NCI-H510A (cell line): ENCODE measurements at places on chromosomes 3 and 15.
A peak's percentile ranks its signal among the peaks of the same experiment; 100 is the strongest.

GRCh38 chr3:164007765-164008164 is 1070.5 kb downstream of the SI start:
- DNase-seq: no peak

- DNase-seq: no peak
These were observed 32.1 kb downstream of the CLDN18 start for GRCh38 chr3:138042043-138042442.

DNA sequence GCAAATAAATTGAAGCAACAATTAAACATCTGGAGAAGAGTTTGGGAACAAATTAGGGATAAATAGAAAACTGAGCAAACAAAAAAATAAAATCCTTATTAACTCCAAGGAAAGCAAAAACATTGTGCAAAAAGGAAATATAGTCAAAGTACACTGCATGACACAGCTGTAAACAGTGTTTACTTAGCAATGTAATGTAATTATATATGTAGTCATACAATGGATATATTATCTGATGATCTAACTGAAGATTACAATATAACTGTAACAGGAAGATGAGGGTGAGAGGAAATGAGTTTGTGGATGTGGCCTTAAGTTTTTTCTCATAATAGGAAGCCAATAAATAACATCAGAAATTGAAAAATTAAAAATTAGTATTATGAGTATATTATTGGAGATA is 42.5 kb downstream of the SCN10A start:
- DNase-seq: no peak

- DNase-seq: no peak
These were observed 21.3 kb upstream of the XYLB start for GRCh38 chr3:38325256-38325655.

GRCh38 chr15:73075160-73075859 is 23.0 kb downstream of the NEO1 start:
- no peak for DNase-seq

GRCh38 chr3:190666821-190667220 is 152.9 kb downstream of the IL1RAP start:
- DNase-seq: no peak

GRCh38 chr3:35864871-35865270 is 225.5 kb downstream of the ARPP21 start:
- DNase-seq: no peak

- no peak for DNase-seq
These were observed 384.1 kb downstream of the CADM2 start for GRCh38 chr3:85342915-85343314.

GRCh38 chr3:42702066-42702951 is at the start of gene HHATL:
HHATL (minus strand) TSS chr3:42702798; CDS start chr3:42700826, 1,972 bp downstream.
- DNase-seq: peak; percentile 80

DNA sequence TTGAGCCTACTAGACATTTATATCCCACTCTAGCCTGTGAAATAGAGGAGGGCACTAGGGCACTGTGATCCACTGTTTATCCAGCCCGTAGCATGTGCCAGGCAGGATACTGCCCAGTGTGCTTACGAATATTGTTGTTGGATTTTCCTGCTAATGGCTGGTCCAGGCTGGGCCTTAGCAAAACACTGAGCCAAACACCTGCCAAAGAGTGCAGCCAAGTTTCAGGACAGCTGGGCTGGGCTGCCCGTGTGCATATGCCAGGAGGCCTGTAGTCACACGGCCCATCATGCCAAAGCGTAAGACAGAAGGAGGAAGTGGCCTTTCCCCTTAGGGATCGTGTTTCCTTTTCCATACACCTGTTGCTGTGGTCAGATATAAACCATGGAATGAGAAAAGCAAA is 54.5 kb upstream of the ABHD10 start:
- DNase-seq: peak; percentile 34

DNA sequence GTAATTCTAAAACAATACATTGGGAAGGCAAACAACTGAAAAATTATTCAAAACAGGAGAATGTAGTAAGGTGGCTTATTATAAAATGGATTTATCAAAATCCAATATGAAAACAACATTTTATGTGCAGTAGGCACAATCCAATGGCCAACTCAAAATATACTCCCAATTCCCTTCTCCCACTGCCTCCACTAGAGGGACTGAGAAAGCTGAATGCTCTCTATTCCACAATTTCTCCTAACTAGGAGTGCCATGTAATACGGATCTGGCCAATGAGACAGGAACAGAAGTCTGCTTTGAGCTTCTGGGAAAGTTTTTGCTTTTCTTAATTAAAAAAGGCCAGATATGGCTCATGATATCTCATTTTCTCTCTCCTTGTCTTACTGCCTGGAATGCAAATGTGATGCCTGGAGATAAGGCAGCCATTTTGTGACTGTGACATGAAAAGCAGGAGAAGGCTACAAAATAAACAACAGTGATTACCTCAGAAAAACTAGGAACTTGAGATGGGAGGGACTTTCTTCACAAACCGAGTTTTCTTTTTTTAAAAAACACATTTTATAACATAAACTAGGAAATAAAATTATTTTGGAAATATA is 18.8 kb upstream of the VGLL4 start:
- no peak for DNase-seq

DNA sequence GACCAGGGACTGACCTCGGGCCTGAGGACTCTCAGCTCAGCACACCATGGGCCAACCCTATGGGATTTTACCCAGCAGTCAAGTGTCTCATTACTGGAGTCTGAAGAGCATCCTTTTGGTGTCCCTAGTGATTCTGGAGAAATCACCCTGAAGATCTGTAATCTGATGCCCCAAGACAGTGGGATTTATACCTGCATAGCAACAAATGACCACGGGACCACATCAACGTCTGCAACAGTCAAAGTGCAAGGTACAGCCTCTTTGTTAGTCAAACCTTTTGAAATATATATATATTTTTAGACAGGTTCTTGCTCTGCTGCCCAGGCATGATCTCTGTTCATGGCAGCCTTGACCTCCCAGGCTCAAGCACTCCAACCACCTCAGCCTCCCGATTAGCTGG is 34.2 kb upstream of the UMPS start:
- DNase-seq: no peak

DNA sequence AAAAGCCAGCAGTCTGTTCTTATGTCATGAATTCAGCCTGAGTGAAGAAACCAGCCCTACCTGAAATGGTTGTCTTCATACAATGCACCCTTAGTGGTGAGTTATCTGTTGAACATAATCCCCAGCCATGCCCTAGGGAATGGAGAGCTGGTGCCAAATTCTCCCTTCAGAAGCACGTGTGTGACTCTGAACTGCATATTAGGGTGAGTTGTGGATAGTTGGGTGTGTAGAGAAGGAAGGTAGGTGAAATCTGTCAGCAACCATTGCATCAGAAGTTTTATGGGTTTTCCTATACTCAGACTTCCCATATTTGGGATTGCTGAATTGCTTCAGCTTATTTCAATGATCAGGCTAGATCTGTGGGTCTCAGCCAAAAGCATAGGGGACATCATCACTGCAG is 46.5 kb upstream of the TP63 start:
- no peak for DNase-seq

- no peak for DNase-seq
These were observed 70.4 kb downstream of the RGMA start for GRCh38 chr15:93018574-93018973.

- no peak for DNase-seq
These were observed 36.8 kb upstream of the NAALADL2 start for GRCh38 chr3:174822320-174822719.

DNA sequence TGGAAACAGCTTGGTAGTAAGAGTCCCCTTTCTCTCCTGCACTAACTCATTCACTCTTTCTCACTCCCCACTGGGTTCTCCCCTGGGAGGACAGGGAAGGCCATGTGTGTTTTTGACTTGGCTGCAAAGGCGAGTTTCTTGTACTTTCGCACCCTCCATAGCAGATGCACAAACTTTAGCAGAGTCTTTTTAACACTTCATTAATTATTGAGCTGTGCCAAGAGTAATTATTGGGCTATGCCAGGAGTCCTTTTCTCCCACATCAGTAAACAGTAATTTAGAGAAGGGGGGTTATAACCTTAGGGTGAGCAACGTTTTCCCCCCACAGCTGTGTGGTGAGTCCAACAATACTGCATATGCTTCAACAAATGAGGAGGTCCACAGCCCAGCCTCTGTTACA is 224.4 kb upstream of the ATP11B start:
- no peak for DNase-seq

DNA sequence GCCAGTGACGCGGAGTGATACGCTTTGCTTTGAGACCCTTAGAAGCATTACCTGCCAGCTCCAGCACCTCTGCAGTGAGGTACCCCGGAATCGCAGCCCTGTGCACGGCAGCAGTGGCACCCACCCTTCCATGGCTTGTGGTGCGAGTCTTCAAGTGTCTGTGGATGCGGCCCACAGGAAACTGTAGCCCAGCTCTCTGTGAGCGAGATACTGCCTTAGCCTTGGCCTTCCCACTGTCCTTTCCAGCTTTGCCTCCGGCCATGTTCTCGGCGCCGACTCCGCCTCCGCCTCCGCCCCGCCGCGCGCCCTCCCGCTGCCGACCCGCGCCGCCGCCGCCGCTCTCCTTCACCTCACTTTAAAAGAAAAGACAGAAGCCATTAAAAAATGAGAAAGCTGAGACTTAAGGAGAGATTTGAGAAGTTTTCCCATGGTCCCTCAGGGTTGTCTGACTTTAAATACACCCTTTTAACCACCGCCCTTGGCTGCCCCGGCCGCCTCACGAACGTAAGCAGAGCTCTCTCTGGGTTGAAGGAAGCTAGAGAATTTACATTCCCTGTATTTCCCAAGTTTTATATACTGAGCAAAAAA is 78.5 kb upstream of the FAM174B start:
- DNase-seq: no peak

DNA sequence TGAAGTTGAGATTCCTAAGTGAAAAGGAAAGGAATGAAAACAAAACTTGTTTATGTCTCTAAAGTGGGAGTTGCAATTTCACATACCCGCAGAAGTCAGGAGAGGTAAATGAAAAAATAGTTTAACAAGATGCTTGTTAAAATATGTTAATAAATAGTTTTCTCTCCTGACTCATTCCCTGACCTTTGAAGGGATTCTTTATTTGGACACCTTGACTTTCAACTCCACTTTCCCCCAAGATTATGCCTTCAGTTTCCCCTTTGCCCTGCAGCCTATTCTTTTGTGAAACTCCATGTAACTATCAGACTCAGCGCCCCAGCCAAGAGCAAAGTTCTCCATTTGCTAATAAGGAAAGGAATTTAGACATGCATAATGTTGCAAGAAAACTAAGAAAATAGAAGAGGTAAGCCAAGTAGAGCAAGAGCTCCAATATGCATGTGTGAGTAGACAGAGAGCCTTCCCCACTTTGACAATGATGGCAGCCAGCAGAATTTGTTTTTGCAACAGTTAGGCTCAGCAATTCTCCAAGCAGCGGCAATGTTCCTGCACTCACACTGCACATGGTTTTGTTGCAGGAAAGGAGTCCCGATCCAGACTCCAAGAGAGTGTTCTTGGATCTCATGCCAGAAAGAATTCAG is 61.2 kb downstream of the CD200 start:
- DNase-seq: no peak

DNA sequence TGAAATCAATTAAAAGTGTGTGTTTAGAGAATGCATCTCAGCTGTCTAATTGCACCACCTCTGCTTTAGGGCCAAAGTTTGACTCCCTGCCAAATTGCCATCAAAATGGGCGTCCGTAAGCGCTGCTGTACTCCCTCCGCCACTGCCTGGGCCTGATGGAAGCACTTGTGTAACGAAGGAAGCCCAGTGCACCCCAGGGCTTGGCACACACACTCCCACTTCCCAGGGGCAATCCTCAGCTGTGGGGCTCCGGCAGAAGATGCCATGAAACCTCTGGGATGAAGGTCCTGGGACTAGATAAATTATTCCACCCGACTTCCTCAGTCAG is 137.8 kb downstream of the RORA start:
- DNase-seq: no peak

DNA sequence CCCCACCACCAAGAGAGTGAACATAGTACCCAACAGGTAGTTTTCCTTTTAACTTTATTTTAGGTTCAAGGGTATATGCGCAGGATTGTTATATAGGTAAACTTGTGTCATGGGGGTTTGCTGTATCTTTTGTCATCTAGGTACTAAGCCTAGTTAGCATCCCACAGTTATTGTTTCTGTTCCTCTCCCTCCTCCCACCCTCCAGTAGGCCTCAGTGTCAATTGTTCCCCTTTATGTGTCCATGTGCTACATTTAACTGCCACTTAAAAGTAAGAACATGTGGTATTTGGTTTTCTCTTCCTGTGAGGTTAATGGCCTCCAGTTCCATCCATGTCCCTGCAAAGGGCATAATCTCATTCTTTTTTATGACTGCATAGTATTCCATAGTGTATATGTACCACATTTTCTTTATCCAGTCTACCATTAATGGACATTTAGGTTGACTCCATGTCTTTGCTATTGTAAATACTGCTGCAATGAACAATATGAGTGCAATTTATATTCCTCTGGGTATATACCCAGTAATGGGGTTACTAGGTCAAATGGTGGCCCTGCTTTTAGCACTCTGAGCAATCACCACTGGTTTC is 66.2 kb downstream of the ST3GAL6 start:
- DNase-seq: no peak

DNA sequence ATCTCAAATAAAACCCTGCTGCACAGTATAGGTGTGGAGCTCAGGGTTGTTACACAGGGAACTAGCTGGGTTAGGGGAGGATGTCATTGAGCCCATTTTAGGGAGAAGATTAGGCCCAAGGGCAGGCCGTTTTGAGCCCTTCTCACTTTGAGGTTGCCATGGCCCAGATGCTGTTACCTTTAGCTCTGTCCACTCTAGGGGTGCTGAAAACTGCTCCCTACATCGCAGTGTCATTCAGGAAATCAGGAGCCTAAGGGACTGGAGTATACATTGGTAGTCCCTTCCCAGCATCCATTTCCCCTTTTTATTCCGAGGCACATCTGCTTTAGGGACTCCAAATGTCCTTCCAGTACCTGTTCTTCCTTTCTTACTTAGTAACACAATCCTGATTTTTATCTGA is 79.0 kb upstream of the SELENOK start:
- no peak for DNase-seq

GRCh38 chr3:8539419-8539818 is 37.8 kb downstream of the LMCD1 start:
- no peak for DNase-seq

GRCh38 chr15:96410175-96411055 is 79.9 kb downstream of the NR2F2 start:
- no peak for DNase-seq

DNA sequence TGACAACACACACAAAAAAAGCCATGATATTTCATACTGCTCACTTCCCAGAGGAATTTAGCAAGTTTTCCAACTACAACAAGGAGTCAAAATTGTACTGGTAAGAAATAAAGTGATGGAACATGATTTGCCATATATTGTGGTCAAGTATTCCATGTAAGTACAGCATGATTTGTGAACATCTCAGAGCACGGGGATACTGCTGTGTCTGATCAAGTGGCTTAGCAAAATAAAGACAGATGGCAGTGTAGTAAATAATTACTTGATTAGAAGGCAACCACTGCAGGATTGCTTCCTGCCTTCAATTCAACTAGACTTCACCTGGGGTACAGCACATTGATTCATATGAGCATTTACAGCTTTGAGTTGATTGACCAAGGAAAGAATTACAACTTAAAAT is 51.6 kb upstream of the DUT start:
- DNase-seq: no peak
